NCI-H1105 (cell line): ENCODE measurements at places on chromosomes 13 and 19.
A peak's percentile ranks its signal among the peaks of the same experiment; 100 is the strongest.

GRCh38 chr19:31233295-31233800 lies 115.9 kb downstream of the TSHZ3 start:
- DNase-seq: no peak

DNA sequence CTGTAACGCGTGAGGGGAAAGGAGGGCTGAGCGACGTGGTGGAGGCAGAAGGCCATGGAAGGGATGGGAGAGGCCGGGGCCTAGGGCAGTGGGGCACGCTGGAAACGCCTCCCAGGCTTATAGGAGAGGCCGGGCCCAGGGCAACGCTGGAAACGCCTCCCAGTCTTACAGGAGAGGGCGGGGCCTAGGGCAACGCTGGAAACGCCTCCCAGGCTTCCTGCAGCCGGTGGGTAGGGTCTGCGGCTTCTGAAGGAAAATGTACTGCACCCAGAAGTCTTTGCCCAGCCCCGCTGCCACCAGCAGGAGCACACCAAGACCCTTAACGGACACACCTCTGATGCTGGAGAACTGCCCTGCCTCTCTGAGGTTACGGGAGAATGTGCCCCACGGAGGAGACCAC lies 9.1 kb downstream of the CACTIN start:
- no peak for DNase-seq

- DNase-seq: no peak
Observed at GRCh38 chr13:88800505-88800904, 1129.3 kb downstream of the SLITRK5 start.

GRCh38 chr19:11478167-11479089 lies 2.4 kb downstream of the ELAVL3 start:
- DNase-seq: no peak

DNA sequence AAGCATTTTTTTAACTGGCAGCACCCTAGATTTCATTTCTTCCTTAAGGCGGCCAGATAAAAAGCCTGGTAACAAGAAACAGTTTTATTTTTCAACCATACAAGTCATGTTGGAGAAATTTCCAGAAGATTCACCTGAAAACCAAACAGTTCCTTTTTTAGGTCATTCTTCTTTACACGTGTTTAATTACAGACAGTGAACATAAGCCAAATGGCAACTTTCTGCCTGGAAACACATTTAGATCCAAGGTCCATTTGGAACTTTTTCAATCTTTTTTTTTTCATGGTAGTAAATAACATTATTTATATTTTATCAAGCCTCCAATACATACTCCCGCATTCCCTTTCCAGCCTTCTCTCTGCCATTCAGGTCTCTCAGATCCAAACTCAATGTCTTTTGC lies 886.1 kb upstream of the MIR17HG start:
- DNase-seq: no peak

GRCh38 chr13:99123101-99124045 lies 77.3 kb upstream of the UBAC2 start:
- DNase-seq: no peak

DNA sequence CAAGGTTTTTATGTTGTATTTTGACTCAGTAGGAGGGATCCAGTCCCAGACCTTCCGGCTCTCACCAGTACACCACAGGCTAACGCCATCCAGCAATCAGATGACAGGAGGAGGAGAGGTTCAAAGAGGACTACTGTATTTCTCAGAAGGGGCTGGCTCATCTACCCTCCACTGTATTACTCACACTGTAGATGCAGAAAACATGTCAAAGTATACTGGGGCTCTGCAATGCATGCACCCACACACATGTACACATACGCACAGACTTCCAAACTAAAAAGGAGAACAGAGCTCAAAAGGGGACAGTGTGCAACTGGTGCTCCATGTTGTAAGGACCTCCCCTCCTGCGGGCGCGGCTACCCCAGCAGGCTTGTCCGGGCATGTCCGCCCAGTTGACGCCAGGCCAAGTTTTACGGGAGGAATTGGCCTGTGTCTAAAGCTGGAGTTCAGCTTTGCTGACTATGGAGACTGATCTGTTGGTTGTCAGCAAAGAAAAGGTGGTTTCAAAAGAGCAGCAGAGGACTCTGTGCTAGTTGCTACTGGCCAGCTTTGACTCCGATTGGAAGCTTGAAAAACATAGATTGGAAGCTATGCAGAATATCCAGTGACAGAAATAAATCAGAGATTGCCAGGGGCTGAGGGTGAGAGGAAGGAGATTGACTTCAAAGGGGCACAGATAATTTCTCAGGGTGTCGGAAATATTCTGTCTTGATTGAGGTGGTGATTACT lies 314.2 kb downstream of the DLEU7 start:
- peak; percentile 53 for DNase-seq

DNA sequence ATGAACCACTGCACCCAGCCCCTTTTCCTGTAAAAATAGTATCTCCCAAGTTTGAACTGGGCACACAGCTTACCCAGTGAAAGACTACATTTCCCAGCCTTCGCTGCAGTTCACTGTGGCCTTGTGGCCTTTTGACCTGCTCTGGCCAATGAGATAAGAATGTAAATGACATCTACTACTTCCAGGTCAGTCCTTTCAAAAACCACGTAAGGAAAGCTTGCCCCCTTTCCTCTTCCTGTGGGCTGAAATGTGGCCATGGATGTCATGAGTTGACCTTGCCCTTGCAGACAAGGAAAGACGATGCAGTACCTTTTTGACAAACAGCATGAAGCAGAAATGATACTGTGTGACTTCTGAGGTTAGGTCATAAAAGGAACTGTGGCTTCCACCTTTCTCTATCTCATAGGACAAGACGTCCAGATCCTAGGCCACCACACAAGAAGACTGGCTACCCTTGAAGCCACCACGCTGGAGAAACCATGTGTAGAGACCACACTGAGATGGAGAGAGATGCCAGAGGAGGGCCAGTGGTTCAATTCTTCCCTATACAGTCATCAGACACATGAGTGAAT lies 19.9 kb downstream of the ACER1 start:
- no peak for DNase-seq

GRCh38 chr19:28074773-28075172 lies 1138.2 kb downstream of the UQCRFS1 start:
- no peak for DNase-seq

DNA sequence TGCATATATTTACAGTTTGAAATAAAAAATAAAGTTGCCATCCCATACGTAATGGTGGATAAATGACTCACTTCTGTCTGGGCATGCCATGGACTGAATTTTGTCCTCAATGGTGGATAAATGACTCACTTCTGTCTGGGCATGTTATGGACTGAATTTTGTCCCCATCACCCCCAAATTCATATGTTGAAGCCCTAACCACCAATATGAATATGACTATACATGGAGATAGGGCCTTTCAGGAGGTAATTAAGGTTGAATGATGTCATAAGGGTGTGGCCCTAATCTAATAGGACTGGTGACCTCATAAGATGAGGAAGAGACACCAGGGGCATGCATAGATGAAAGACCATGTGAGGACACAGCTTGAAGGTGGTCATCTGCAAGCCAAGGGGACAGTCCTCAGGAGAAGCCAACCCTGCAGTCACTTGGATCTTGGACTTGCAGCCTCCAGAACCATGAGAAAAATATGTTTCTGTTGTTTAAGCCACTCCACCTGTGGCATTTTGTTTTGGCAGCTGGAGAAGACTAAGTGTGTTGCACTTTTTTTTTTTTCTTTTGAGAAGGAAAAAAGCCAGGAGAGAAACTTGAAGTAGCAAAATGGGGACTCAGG lies 41.8 kb downstream of the RFC3 start:
- no peak for DNase-seq
